Stimulated activated CD4-positive, alpha-beta T cell treated with anti-CD3 and anti-CD28 coated beads, TNF-alpha, amount 100 ng/mL, for 4 hours (primary cell): ENCODE measurements at places on chromosomes 7 and 10.

- no peak for DNase-seq
These were observed 5.2 kb downstream of the GRIFIN start for GRCh38 chr7:2471022-2471329.

DNA sequence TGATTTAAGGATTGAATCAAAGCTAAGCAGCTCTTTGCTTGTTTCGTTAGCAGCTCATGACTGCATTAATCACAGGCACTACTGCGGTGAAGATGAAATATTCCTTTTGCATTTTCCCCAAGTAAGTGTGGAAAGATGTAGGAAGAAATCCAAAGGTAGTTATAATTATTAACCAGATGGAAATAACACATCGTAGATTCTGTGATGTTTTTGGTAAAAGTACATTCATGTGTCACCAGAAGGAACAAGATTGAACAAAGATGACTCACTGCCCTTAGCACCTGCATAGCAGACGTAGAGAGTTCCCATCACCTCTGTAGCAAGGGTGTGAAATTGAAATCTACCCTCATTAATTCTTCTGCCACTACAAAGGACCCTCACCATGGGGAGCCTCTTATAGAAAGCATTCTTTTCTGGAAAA lies 37.1 kb downstream of the SMURF1 start:
- no peak for DNase-seq

GRCh38 chr7:30549931-30550493 lies 44.7 kb upstream of the GARS1 start:
- DNase-seq, result no peak

- no peak for DNase-seq
These were observed 633 bp upstream of the EBLN1 start for GRCh38 chr10:22218448-22218847.

- DNase-seq, result no peak
These were observed 27.9 kb upstream of the PLXNA4 start for GRCh38 chr7:132604121-132604520.

- DNase-seq, result no peak
These were observed 164.6 kb downstream of the USP6NL start for GRCh38 chr10:11446864-11447263.

GRCh38 chr7:88458946-88459345 lies 152.3 kb upstream of the STEAP4 start:
- no peak for DNase-seq

GRCh38 chr7:155258226-155258560 lies 39.5 kb upstream of the INSIG1 start:
- DNase-seq, result no peak

- no peak for DNase-seq
These were observed 43.0 kb downstream of the SUFU start for GRCh38 chr10:102546606-102547320.

DNA sequence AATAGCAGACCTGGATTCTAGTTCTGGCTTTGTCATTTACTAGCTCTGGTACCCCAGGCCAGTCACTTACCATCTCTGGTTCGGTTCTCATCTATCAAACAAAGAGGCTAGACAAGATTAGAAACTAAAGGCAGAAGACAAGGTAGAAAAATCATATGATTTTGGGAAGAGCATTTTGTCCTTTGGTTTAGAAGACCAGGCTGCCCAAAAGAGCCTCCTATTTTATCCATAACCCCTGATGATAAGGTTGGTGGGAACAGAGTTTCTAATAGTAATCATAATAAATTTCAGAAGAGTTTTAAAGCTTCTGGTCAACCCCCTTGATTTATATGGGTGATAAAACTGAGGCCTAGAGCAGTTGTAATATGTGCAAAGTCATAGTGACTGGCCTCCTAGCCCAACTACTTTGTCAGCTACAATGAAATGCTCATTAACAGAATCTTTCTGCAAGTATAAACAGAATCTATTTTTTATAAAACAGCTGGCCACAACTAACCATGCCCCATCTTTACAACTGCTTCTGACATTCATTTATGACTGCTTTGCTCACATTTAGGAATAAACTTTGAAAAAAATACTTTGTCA lies 23.4 kb downstream of the COX15 start:
- no peak for DNase-seq

DNA sequence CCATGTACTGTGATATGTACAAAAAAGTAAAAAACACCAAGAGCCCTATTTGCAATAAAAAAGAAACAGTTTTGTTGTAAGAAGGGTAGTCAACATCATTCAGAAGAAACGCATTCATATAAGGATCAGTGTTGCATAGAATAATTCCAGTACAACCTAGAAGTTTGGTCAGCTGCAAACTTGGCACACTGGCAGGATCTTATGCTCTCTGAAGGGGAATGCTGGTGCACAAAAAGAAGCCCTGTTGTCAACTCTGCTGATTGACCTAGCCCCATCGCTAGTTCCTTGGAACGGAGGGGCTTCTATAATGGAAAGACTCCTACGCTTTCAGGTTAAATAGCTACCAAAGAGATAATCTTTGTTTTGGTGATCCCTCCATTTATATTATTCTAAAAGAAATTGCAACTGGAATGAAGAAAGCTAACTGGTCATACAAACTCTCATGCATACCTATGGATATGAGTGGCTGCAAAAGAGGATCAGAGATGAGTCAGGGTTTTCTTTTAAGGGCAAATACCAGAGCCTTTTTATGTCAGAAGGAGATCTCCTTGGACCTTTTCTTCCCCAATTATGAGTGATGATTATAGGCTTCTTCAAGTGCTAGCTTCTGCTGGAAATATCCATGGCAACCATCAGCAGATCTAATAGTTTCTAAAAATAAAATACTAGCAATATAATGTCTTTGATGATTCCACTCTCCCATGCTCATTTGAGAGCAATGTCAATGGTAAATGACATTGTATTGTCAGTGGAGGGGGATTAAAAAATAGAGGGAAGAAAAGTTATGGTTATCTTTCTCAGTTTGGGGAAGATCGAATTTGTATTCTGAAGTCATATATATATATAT lies 312.4 kb upstream of the CACNA2D1 start:
- no peak for DNase-seq

DNA sequence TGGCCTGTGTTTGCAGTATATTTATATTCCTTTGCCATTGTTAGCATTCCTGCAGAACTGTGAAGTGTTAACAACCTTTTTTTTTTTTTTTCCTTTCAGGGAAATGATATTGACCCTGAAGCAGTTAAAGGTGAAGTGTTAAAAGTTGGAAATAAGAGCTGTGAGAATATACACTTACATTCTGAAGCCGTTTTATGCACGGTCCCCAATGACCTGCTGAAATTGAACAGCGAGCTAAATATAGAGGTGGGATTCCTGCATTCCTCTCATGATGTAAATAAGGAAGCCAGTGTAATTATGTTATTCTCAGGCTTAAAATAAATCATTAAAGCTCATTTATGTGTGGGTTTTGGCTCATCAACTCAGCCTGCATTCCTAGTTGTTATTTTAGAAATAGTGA lies 92.8 kb upstream of the CAPZA2 start:
- no peak for DNase-seq

GRCh38 chr7:20532890-20533289 lies 82.6 kb upstream of the ABCB5 start:
- no peak for DNase-seq

- no peak for DNase-seq
These were observed 194.0 kb downstream of the HDAC9 start for GRCh38 chr7:18689551-18689950.

GRCh38 chr10:116538456-116538855 lies 7.3 kb upstream of the PNLIP start:
- DNase-seq, result no peak

GRCh38 chr10:78301891-78302738 lies 268.5 kb downstream of the RPS24 start:
- DNase-seq, result no peak

GRCh38 chr10:107083388-107084009 lies 81.0 kb downstream of the SORCS1 start:
- DNase-seq, result no peak

- no peak for DNase-seq
These were observed 82.0 kb downstream of the AFAP1L2 start for GRCh38 chr10:114322344-114322743.

DNA sequence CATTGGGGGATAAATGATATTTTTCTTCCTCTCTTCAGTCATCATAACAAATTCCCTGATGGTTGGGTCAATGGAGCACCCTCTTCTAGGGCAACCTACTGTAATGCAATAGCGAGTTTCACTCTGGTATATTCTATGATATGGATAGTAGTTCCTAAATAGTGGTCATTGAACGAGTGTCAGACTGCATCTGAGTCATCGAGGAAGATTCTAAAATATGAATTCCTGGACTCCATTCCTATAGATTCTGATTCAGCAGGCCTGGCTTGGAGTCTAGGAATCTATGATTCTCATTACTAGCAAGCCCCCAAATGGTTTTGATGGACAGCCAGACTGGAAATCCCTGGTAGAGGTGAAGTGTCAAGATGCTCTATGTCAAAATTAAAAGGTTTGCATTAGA lies 254.5 kb downstream of the BUB3 start:
- DNase-seq, result no peak

- no peak for DNase-seq
These were observed 146.0 kb downstream of the SND1 start for GRCh38 chr7:127798023-127798422.

DNA sequence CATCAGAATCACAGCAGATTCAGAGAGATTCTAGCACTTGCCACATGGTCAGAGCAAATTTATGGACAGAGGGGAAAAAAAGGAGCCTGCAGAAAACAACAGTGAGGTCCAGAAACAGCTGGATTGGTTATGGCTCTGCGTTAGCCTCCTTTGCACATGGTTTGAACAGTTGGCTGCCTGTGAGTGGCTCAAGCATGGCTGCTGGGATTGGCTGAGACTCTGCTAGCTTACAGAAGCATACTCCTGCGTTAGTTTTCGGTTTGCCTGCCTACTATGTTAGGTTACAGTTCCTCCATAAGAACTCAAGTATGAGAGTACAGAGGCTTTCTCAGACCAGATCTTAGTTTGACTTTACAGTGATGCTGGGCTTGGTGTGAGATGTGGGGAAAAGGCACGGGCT lies 80.7 kb upstream of the WDR11 start:
- no peak for DNase-seq

DNA sequence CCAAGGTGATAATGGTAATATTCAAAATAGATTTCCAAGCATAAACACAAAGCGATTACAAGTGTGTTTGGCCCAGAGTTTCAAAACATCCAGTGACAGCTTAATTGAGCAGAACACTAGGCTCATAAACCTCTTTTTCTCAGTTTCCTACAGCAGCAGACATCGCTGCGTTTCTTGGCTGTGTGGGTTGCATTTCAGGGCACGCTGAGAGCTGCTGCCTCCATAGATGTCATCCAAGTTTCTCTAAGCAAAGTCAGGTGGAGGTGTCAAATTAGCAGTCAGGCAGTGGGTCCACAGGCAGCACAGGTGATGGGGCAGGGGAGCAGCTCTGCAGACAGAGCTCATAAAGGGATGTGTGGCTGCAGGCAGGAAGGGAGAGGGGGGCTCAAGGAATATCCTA lies 50.5 kb upstream of the COL13A1 start:
- no peak for DNase-seq

DNA sequence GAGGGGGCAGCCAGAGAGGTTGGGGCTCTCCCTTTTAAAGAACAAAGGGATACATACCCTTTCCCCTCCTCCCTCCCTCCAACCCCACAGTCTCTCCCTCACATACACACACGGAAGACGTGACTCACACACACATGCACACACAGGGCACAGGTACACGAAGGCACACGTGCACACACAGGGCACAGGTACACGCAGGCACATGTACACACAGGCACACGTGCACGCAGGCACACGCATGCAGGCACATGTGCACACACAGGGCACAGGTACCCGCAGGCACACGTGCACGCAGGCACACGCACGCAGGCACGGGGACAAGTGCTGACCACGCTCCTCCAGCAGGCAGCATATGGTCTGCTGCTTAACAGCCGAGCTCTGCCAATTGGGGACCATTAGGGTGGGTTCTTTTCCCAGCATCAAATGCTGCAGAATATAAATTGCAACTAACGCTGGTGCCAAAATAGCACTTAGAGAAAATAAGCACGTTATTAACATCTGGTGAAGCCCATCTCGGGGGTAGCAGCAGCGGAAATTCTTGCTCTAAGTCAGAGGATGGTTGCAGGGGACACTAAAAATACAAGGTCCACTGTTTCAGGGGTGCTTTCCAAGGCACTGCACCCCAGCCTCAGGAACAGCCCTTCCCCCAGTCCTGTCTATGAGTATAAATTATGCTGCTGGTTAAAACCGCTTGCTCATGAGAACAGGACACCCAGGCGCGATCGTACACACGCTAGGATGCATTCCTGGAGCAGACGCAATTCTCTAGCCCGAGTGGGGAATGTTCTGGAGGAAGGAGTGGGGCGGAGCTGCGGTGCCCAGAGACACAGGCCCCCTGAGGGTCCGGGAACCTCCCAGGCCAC lies 55.2 kb upstream of the TNRC18 start:
- DNase-seq, result no peak

DNA sequence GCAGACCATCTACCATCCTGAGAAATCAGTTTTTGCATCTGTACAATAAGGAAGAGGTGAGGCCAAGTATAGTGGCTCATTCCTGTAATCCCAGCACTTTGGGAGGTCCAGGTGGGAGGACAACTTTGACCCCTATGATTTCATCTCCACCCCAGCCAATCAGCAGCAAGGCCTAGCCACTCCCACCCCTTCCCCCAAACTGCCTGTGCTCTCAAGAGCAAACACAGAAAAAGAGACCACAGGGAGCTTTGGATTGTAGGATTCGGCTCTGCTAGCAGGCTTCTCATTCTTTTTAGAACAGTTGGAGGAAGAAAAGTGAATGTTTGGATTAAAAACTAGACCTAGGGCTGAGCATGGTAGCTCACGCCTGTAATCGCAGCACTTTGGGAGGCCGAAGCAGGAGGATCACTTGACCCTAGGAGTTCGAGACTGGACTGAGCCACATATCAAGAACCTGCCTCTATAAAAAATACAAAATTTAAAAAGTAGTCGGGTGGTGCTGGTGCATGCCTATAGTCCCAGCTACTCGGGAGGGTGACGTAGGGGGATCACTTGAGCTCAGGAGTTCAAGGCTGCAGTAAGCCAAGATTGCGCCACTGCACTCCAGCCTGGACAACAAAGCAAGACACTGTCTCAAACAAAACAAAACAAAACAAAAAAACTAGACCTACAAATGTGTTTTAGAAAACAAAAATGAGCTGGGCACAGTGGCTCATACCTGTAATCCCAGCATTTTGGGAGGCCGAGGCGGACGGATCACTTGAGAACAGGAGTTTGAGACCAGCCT lies 25.1 kb upstream of the PROSER2 start:
- no peak for DNase-seq

DNA sequence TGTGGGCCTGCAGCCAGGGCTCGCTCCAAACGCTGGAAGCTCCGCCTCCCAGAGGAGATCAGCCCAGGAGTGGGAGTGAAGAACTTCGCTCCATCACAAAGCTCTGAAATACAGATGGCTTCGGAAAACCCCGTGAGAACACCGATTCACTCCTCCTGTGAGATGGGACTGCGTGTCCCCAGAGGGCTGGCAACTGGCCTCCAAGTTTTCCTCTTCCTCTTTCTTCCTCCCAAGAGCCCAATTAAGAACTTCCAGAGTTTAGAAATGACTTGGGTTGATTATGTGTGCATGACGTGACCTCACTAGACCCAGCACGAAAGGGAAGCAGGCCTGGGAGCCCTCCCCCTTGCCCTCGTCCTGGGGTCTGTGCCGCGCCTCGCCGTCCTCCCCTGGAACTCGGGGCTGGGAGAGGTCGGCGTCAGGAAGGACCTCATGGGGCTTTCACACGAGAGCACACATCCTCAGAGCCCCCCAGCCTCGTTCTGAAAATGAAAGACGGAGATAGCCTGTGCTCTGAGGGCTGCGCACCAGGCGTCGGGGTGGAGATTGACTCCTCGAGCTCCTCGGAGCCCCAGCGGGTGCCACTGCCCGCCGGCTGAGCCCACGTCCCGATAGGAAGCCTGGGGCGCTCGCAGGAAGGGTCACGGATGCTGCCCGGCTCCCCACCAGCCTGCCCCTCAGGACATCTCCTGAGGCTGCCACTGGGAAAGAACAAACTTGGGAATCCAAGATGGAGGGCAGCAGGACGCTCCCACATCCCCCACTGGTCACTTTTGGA lies 37.8 kb downstream of the PTPRN2 start:
- no peak for DNase-seq
